ENCODE measurements at places on chromosomes 12 and 14.

- DNase-seq = no peak
Measured at GRCh38 chr12:11774821-11775220, 125.3 kb downstream of the ETV6 start.

DNA sequence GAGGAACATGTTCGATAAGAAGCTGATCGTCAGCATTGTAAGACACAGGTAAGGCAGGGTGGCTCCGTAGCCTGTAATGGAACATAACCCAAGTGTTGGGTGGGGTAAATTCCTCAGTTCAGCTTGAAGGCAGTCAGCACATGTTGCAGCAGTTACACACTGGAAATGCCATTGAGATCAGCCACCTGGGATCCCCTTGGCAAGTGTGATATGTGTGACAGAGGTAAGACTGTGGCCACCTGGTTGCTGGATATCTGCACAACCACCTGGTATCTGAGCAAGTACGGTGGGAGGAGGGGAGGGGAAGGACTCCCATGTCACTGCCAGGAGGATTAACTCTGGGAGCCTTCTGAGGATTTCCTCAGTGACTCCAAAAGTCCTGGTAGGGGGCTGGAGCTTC lies 158.0 kb upstream of the CAND1 start:
- DNase-seq = no peak

DNA sequence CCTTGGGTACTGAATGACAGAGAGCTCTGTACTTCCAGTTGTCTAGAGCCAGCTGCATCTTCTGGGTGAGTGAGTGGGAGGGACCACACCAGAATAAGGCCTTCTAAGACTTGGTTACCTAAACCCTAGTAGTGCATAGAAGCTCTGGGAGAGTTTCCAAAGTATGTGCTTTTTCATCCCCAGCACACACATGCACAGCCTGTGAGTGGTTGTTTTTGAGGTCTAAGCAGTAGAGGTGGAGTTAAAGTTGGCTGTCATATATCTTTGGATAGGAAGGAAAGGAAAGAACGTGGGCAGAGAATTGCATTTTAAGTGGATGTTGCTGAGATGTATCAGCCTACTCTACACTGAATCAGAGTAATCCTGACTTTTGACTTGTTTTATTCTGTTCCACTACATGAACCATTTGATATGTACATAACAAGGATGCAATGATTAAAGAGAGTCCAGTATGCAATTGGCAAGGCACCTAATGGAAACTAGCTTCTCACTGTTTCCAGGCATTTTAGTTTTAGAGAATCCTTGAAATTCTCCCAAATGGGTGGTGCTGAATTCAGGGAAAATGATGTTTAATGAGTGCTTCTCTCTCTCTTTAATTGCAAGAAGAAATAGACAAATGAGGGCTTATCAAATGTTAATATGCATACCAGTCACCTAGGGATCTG lies 51.8 kb upstream of the PRICKLE1 start:
- DNase-seq = no peak

DNA sequence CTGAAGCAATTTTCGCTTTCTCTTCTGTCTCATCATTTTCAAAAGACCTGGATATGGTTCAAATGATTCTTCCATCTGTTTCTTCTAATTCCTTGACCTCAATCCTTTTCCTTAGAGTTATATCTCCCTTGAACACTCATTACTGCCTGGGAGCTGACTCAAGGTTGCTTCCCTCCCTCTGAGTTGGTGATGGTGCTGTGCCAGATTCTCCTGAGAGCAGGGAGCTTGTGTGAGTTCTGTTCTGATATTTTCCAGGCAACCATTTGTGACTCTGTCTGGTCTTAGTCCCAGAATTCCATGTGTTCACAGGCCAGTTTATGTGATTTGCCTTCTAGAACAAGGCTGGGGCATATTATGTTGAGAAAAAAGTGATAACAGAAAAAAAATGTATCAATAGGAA lies 505.1 kb upstream of the SYT1 start:
- no peak for DNase-seq

DNA sequence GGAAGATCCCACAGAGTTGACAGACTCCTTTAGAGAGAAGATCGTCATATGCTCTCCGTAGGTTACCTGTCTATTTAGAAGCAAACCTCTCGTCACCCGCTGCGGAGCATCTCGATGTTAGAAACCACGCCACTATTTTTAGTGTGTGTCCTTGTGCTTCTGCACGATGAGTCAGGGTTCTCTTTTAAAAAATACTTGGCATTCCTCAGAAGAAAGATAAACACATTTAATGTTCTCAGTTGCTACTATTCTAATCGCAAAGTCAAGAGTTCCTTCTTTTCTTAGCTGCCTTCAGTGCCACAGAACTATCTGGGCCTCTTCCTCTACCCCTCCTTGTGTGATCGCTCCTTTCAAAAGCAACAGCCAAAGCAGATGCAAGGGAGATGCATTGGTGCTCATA lies 192.4 kb downstream of the PELI2 start:
- DNase-seq = no peak

DNA sequence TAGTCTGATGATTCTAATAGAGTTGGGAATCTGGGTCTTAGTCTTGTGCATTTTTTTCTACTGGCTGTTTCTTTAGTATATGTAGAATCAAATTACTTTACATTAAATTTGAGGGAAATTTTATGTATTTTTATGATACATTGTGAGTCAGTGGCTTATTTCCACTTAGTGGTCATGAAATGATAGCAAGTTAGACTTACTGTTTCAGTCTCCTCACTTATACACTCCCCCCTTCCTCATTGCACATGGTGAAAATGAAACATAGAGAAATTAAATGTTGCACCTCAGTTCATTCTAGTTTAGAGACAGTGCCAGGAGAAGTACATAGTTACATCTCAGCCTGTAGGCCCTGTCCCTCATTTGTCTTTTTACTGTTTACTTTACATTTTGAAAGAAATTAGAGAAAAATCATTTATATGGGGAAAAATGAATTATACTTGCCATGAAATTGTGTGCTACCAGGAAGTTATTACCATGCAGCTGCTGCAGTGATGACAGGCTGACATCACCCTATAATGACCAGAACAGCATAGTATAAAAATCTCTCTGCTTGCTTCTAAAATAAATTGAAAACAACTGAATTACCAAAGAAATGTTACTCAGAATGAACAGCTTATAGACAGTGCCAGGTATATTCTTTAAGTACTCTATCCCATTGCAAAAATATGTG lies 113.2 kb downstream of the TRMT5 start:
- no peak for DNase-seq

DNA sequence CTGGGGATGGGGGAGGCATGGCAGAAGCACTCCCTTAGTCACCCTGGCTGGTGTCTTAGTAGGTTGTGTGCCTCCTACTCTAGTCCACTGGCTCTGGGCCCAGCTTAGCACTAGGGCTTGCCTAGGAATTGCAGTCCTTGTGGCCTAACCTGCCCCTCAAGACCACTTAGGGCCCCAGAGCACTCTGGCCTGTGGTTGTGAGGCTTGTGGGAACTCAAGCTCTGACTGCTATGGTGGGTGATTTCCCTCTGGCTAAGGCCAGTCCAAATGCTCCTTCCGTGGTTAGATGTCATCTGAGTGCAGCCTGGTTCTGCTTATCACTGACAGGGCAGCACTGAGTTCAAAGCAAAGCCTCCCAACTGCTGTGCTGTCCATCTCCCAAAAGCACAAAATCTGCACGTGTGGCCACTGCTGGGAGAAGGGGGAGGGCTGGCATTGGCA lies 20.2 kb downstream of the FGD4 start:
- DNase-seq = no peak

- DNase-seq = no peak
Measured at GRCh38 chr12:41521872-41522379, 333.8 kb downstream of the PDZRN4 start.

DNA sequence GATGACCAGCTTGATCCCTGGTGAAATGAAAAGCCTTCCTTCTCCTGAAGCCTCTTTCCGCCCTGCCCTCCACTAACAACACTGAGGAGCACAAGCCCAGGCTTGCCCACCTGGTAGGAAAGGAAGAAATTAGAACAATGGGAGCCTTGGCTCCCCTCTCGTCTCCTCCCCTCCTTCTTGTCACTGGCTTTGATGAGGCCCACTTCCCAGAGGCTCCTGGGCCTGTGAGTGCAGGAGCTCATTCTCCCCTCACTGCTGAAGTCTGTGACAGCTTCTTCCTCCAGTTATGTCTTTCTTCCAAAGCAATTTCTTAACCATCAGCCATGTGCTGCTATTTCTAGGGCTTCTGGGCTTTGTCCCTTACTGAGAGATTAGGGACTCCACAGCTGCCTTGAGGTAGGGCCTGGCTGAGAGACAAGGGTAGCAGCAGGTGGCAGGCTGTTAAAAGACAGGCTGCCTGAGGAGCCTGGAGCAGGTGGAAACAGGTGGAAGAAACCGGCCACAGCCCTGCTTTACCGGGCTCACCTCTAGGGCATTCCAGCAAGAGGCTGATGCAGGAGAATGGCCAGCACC lies 53.6 kb upstream of the SRSF5 start:
- DNase-seq = peak; percentile 85

- DNase-seq = peak; percentile 89
Measured at GRCh38 chr14:104130974-104131651, 7.3 kb upstream of the KIF26A start.

GRCh38 chr12:91413581-91414546 lies 231.2 kb upstream of the DCN start:
- peak; percentile 1 for DNase-seq

GRCh38 chr12:52300796-52301691 lies 9.7 kb upstream of the KRT81 start:
- no peak for DNase-seq

DNA sequence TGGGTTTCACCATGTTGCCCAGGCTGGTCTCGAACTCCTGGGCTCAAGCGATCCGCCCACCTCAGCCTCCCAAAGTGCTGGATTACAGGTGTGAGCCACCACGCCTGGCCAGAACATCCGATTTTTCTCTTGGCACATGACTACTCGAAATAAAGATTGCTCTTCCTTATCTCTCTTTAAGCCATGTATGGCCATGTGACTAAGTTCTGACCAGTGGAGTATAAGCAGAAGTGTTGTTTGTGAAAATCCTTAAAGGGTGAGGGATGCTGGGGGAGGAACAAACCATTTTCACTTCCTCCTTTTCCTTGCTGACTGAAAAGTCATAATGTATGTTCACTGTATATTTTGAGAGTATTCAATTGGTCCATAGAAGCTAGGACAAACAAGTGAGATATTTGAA lies 50.7 kb upstream of the ATF7IP start:
- DNase-seq = no peak

- no peak for DNase-seq
Measured at GRCh38 chr14:95138876-95139275, 18.5 kb downstream of the DICER1 start.

DNA sequence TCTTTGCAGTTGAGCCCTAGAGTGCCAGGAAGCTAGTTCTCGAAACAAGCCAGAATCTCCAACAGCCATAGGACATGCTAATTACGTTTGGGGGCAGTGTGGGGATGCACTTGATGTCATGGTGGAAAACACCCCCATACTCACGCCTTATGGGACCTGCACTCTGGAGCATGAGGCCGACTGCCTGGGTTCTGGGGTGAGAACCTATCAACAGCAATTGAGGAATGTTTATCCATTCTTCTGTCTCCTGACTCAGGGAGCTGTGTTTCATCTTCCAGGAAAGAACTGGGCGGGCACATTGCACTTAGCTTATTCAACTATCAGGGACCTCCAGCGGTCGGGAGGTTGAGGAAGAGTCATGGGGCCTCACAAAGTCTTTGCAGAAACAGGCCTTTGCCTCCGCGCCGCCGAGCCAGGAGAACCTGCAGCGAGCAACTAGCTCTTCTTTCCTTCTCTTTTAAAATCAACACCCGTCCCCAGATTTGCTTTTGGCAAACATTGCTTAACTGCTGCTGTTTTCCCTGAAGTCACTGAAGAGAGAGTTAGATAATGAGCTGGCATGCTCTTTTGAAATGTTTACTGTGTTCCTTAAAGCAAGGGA lies 226.1 kb upstream of the DIO3 start:
- no peak for DNase-seq

DNA sequence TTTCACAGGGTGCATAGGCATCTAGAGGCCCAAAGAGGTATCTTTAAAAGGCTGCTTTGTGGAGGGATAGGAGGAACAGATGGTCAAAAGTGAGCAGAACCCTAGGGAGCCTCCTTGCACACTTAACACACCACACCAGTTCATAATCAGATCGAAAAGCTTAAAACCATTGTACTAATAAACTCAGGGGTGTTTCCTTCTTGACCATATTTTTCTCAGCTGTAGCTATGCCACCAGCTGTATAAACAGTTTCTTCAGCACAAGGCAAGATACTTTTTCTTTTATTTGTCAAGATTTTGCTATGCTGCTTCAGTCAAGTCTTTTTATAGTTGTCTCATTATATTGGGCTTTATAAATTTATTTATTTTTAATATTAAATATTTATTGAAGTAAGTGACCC lies 88.7 kb downstream of the RIC8B start:
- no peak for DNase-seq

GRCh38 chr12:43315961-43316360 lies 236.0 kb downstream of the ADAMTS20 start:
- no peak for DNase-seq
